Adrenal gland (tissue), 19 donors: ENCODE measurements at places on chromosomes 7 and 10.
A peak's percentile ranks its signal among the peaks of the same experiment; 100 is the strongest.

GRCh38 chr7:147999962-148000361, 590.6 kb upstream of the C7orf33 start:
- no peak for DNase-seq

DNA sequence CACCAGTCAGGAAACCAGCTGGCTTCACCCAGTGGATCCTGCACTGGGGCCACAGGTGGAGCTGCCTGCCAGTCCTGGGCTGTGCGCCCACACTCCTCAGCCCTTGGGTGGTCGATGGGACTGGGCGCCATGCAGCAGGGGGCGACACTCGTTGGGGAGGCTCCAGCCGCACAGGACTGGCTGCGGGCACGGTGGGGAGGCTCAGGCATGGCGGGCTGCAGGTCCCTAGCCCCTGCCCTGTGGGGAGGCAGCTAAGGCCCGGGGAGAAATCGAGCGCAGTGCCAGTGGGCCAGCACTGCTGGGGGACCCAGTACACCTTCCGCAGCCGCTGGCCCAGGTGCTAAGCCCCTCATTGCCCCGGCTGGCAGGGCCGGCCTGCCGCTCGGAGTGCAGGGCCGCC, 12.4 kb upstream of the NRG3 start:
- no peak for DNase-seq

DNA sequence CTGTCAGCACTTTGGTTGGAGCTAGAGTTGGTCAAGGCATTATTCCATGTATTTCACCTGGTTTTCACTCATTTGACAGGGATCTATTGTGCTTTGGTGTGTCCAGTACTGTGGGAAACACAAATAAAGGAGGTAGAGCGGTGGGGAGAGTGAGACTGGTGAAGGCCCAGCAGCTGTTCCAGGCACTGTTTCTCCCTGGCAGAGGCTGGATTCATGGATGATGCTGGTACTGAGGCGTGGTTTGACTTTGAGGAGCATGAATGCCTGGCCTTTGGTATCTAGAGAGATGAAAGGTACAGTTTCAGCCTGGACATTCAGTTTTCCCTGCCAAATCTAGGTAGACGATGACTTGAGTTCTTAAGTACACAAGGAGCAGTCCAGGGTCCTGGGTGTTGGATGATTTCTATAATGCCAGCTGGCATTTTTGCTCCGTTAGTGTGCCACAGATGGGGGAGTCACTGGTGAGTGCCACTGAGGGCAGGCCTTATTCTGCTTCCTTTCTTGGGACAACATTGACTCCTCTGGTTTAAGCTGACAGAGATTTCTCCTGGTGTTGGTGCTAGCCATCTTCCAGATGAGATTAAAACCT, 162.2 kb upstream of the BMPER start:
- no peak for DNase-seq

DNA sequence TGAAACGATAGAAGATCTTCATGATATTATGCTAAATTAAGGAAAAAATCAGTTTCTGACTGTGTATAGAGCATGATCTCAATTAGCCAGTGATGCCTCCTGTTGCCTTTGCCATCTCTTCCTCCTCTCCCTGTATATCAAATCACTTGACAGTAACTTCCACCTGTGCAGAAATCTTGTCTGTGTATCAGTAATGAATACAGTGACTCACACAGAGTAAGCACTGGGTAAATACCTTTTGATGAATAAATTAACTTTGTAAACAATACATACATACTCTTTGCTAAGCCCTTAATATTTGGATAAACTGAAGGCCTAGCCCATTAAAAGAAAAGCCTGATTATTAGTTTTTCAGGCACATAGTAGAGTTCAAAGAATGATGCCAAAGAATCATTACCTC, 610.6 kb upstream of the NRP1 start:
- DNase-seq, result no peak

DNA sequence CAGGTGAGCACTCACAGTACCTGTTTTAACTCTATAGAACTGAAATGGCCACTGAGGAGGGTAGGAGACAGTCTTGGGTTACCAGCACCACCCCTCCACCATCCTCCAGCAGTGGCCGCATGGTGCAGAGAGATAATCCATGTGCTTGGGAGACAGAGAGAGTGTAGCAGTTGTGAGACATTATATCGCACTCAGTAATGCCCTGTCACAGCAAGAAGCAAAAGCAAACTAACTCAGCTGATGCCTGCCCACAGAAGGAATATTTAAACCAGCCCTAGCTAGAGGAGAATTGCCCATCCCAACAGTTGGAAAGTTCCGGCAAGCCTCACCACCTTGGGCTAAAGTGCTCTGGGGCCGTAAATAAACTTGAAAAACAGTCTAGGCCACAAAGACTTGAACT, 58.8 kb upstream of the HBP1 start:
- no peak for DNase-seq

- DNase-seq, result no peak
Measured at GRCh38 chr10:1635340-1635739, 102.0 kb downstream of the ADARB2 start.

DNA sequence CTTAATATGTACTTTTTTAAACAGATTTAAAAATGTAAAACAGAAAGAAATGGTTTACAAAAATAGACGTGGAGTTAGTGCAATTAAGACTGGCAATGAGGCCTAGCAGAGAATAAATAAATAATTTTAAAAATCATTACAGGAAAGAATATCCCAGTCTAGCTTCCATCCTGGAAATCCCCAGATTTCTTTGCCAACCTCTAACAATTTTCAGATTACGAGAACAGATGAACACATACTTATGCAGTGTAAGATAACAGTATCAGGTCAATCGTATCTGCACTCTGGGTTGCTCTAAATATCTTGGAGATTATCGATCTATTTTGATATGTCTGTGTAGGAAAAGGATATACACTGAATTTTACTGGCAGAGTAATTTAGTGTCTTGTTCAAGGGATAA, 210.5 kb downstream of the SEMA3A start:
- DNase-seq, result no peak

DNA sequence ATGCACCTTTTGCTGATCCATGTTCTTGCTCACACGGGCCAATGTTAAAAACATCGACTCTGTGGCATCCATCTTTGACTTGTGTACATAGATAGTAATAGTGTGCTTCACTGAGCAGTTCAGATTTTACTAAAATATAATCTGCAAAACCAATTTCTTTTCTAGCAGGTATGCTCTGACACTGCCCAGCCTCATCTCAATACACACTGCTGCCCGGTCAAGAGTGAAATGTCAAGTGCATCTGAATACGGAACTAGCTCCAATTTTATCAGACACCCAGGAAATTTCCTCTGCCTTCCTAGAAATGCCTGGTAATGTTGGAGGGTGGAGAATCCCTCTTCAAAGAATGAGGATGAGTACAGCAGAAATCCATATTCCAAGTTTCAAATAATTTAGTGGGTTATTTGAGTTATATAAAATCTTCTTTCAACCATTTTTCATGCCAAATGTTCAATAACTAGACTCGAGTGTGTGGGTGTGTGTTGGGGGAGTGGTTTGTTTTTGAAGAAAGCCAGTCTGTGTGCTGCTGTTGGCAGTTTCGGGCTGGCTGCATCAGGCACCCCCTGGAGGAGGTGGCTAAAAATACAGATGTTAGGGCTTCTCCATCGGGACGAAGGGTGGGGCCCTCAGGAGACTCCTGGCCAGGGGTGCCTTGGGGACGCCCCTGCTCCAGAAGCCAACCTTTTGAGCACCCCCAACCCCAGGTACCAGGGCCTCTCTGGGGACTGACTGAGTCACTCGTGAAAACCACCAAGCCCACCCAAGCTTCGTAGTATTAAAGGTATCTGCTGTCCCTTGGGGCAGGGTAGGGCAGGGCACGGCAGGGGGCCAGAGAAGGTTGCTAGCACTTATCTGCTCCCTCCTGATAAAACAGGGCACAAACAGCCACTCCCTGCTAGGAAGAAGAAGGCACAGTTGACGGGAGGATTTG, 15.4 kb downstream of the CTBP2 start:
- no peak for DNase-seq

GRCh38 chr7:117665368-117665767, 185.5 kb downstream of the CFTR start:
- no peak for DNase-seq

- DNase-seq, result no peak
Measured at GRCh38 chr10:67239864-67240497, 314.1 kb downstream of the LRRTM3 start.

DNA sequence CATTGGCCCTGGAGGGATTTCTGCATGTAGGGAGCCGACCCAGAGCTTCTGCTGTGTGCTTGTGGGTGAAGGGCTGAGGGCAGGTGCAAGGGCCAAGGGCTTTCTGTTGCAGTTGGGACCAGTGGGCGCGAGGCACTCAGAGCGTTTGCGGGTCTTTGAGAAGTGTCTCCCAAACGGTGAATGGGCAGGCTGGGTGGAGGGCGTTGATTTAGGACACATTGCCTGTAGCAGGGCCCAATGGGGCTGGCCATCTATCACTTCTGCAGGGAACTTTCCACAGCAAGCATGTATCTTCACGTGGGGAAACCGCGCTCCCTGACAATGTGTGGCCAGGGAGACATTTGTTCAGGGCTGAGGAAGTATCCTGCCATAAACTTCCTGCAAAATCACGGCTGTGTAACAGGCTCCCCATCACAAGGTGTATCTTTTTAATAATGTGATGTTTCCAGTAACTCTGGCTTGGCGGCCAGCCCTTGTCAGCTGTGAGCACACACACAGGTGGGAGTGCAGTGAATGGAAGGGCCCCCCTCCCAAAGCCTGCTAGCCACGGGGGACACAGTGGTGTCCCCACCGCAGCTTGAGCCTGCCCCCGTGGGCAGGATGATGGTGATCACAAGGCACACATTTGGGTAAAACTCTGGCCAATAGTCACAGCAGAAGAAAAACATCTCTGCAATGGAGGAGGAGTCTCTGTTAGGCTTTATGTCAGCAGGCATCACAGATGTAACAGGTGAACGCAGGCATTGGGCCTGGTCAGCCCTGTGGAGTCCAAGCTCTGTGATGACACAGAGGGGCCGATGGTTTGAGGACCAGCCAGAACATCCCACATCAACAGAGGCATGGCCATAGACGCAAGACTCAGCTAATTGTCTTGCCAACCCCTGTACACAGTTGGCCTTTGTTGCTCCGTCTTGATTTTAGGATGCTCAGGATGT, 84.3 kb downstream of the GLRX3 start:
- no peak for DNase-seq

- DNase-seq, result no peak
Measured at GRCh38 chr7:26675143-26675887, 189.1 kb downstream of the SKAP2 start.

- no peak for DNase-seq
Measured at GRCh38 chr10:33722067-33722466, 387.6 kb upstream of the NRP1 start.

DNA sequence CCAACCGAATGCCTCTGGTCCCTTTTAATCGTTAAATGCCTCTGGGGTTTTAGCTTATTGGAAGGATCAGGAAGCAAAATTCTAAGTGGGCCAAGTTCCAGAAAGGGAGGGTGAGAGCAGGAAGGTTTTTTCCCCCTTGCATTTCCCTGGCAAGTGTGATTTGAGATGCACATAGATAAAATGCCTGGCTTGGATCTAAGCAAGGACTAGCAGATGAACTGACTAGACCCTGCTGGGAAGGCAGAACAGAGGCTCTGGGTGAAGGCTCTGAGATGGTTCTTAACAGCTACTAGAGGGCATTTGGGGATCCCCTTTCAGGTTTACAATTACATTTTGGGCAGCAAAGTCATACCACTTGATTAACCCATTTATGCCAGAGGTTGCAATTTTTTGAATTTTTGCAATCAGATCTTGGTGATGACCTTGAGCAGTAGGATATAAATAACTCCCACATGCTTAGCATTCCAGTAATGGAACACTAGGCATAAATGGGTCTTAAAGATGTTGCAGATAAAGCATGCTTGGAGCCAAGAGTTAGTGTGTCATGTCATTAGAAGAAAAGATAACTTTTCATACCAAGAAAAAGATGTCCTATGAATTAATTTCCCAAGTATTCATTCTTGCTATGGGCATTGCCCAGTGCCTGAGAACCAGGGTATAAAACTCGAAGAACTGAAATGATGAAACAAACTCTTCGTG, 205.9 kb downstream of the SEC23IP start:
- DNase-seq, result no peak

DNA sequence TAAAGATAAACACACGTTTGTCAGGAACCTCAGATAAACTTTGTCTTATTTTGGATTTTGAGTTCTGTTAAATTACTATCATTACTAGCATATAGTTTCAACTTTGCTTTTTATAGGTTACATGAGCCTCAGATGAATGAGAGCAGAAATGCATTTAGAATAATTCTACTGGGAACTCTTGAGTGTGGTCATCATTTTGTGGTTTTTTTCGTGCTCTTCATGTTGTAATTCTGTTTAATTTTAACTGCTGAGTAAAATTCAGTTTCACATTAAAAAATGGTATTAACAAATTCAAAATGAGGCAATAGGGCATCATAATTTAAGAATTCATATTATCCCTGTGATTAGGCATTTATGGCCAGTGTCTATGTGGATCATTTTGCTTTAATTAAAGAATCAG, 72.9 kb downstream of the GNAI1 start:
- no peak for DNase-seq

DNA sequence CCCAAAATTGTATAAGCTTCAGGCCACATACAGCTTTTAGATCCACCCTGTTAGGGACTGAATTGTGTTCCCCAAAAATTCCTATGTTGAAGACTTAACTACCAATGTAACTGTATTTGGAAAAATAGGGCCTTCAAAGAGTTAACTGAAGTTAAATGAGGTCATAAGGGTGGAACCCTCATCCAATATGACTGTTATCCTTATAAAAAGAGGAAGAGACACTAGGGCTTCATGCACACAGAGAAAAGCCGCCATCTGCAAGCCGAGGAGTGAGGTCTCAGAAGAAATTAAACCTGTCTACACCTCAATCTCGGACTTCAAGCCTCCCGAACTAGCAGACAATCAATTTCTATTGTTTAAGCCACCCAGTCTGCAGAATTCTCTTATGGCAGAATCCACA, 317.9 kb upstream of the NFE2L3 start:
- DNase-seq, result no peak

- no peak for DNase-seq
Measured at GRCh38 chr10:104622598-104623209, 18.4 kb upstream of the SORCS3 start.

GRCh38 chr10:78726171-78726570, 342.6 kb upstream of the ZMIZ1 start:
- peak; percentile 49 for DNase-seq

- DNase-seq, result no peak
Measured at GRCh38 chr7:47801423-47801822, 146.8 kb downstream of the PKD1L1 start.

DNA sequence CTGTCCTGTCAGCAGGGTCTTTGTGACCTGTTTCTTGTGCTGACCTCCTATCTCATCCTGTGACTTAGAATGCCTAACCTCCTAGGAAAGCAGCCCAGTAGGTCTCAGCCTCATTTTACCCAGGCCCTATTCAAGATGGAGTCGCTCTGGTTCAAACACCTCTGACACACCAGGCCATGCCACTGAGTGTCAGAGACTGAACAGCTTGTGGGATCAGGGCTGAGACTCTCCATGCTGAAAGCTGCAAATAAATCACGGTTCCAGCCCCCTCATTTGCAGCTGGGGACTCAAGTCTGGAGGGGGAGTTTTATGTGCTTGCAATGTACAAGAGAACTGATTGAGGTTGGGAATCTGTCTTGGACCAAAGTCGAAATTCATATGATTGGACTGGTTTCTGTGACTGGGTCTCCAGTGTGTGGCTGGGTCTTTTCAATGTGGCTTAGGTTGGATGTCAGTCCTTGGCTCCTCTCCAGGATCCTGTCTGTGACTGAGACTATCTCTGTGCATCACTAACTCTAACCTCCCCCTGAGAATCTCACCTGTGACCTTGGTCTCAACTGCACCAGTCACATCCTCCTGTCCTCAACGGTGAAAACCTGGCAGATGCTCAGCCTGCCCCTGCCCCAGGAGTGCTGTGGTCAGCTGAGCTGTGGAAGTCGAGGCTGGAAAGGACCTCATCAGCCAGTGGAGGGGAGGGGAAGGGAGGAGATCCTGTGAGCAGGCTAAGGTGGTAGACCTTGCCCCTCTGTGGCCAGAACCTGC, 11.7 kb downstream of the PRF1 start:
- DNase-seq, result no peak
